IPS-NIHi11 (cell line): ENCODE measurements at places on chromosomes 4 and X.

- no peak for DNase-seq
These were observed 96.4 kb upstream of the TRPC5OS start for GRCh38 chrX:111779582-111779981.

- DNase-seq: peak; percentile 7
These were observed 1.3 kb downstream of the SPATA18 start for GRCh38 chr4:52052475-52052780.

DNA sequence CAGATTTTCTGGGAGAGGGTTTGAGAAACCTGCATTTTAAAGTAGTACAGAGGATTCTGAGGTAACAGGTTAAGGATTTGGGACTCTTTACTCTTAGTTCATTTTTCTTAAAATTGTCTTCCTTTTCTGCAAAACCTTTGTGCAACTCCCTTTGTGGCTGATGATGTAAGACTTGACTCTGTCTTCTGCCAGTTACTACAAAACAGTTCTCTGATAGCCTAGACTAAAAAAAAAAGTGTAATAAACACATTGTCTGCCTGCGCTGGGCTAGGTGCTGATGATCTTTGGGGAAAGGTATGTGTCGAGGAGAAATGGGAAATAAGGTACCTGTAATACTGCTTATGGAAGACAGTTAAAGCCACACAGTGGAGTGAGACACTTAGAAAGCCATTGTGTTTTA, 28.7 kb downstream of the IL13RA1 start:
- DNase-seq: no peak

GRCh38 chr4:78464265-78464664, 87.3 kb upstream of the ANXA3 start:
- DNase-seq: no peak

DNA sequence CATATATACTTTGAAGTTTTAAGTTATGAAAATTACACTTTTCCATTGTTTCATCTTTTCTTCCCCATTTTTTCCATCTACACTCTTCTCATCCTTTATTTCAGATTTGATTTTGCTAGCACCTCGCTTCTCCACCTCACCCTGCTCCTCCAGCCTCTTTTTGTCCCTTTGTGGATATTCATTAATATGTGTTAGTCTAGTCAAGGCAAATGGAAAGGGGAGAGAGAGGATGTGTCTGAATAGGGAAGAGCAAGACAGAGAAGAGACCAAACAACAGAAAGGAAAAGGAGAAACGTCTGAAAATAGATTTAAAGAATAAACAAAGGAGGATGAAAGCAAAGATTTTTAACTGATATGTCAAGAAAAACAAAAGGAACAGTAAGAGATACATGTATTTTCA, 24.1 kb downstream of the GPM6A start:
- no peak for DNase-seq

GRCh38 chrX:44596277-44596676, 53.6 kb upstream of the FUNDC1 start:
- DNase-seq: no peak

GRCh38 chr4:128871948-128872347, 62.4 kb downstream of the JADE1 start:
- no peak for DNase-seq

- peak; percentile 10 for DNase-seq
These were observed 99.9 kb upstream of the KLHL13 start for GRCh38 chrX:118216509-118216908.

DNA sequence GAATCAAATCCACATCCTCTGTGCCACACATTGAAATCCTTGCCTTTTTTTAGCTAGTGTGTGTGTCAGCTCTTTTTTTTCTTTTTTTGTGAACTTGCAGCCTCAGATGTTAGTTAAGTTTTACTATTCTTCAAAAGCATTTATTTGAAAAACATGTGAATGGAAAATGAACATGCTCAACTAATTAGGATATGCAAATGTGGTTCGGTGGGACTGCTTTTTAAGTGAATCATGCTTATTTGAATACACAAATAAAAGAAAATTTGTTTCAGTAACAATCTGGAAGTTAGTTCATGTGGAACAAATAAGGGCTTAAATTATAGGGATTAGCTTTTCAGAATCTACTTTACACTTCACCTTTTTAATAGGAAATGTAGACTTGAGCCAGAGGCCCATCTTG, 751.5 kb upstream of the FAM241A start:
- no peak for DNase-seq

- DNase-seq: peak; percentile 15
These were observed 37.5 kb upstream of the STK26 start for GRCh38 chrX:131985526-131986049.

DNA sequence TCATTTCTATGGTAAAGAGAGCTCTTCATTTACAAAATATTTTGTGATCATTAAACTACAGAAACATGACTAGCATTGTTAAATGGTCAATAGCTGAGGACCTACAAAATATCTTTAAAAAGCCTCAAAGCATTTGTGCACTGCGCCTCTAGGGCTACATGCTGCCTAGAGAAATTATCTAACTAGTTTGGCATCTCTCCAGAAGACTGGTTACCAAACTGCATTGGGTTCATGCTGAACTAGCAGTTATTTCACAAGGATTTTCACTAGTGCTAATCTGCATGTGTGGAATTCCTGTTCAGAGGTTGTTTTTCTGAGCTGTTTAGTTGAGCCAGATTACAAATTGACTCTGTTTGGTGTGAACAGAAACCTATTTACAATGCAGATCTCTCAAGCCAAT, 58.5 kb upstream of the PITX2 start:
- no peak for DNase-seq

DNA sequence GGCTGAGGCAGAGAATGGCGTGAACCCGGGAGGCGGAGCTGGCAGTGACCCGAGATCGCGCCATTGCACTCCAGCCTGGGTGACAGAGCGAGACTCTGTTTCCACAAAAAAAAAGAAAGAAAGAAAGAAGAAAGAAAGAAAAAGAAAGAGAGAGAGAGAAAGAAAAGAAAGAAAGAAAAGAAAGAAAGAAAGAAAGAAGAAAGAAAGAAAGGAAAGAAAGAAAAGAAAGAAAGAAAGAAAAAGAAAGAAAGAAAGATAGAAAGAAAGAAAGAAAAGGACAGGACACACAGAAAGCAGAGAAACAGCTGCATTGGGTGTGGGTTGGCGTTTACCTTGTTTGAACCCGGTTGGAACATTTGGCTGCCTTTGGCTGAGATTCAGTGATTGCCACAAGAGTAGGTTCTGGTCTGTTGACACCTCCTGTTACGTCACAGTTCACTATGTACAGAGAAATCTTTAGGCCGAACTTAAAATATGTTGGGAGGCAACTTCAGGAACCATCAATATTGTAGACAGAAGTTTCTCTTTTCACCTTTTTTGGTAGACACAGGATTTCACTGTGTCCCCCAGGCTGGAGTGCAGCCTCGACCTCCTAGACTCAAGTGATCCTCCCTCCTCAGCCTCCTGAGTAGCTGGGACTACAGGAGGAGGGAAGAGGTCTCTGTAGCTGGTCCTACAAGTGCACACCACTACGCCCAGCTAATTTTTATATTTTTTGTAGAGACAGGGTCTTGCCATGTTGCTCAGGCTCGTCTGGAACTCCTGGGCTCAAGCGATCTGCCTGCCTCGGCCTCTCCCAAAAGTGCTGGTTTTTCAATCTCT, 16.3 kb upstream of the PLCXD1 start:
- no peak for DNase-seq
